Peyer's patch (tissue), 4 donors: ENCODE measurements at places on chromosomes 3 and 15. TPM values are rescaled to one million over a fixed set of nuclear protein-coding genes. Genes with fewer than 3 reads are reported as not detected.

DNA sequence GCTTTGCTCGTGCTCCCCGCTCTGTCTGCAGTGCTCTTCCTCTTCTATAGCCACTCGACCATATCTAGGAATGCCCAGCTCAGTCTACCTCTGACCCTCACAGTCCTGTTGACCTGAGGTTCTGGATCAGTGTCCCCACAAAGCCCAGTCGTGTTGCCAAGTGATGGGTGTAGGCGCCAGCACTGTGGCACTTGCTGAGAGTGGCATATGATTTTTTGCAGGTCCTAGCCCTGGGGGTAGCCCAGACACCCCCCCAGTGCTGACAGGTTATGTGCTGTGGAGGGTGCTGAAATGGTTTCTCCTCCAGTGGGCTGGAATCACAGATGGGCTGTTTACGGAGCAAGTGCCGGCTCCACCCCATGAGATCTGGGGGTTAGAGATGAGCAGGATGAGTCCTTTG lies 32.5 kb downstream of the ACAD9 start:
- H3K27me3 ChIP-seq = no peaks in the 10 kb centered on the region
- H3K27ac ChIP-seq = no peak overlapping the region
- no peaks in the 10 kb centered on the region for H3K36me3 ChIP-seq
- no peak for DNase-seq
- no peaks in the 10 kb centered on the region for H3K4me1 ChIP-seq
- no peak overlapping the region for H3K4me3 ChIP-seq

Gene MTHFS
- 49.9 TPM for total RNA-seq

- no peak overlapping the region for H3K4me3 ChIP-seq
- no peak overlapping the region for H3K27ac ChIP-seq
- no peaks in the 10 kb centered on the region for H3K4me1 ChIP-seq
- H3K36me3 ChIP-seq = no peaks in the 10 kb centered on the region
- H3K27me3 ChIP-seq = no peaks in the 10 kb centered on the region
Measured at GRCh38 chr3:182633186-182633585, 160.1 kb upstream of the ATP11B start.

DNA sequence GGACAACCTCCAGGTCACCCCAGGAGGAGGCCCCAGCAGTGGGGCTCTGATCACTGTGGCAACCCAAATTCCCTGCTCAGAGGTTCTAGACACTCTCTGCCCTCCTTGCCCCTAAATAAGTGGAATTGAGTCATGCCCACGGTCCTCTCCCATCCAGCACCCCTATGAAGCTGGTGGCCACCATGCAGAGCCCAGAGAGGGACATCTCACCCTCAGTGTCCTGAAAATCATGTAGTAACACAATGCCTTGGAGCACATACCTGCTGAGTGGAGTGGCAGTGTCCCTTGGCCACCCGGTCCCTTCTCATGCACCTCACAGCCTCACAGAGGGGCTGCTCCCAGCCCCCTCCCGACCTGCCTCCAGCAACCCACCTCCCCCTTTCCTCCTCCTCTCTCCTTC lies 114.3 kb upstream of the MEF2A start:
- H3K36me3 ChIP-seq = no peaks in the 10 kb centered on the region
- peaks cover 35% of the 10 kb centered on the region for H3K4me1 ChIP-seq
- no peak overlapping the region for H3K27ac ChIP-seq
- no peaks in the 10 kb centered on the region for H3K27me3 ChIP-seq
- no peak for DNase-seq

Gene VPS13C
- total RNA-seq = 65.1 TPM

DNA sequence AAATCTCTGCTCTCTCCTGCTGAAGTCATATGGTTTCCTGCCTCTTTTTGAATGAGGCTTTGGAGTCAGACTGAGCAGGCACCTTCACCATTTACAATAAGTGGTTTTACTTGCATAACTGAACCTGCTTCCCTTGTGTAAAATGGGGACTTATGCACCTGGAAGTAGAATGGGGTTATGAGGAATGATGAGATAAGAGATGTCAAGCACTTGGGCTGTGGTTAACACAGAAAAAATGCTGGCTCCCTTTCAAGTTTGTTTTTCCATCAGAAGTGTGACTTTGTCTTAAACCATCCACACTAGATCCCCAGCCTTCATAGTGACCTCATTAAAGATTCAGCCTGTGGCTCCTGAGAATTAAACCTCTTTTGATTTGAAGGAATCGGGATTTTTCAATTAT lies 5.2 kb downstream of the EXOSC7 start:
- H3K27me3 ChIP-seq = no peaks in the 10 kb centered on the region
- no peak overlapping the region for H3K4me3 ChIP-seq
- H3K27ac ChIP-seq = no peak overlapping the region
- H3K36me3 ChIP-seq = peaks cover 9% of the 10 kb centered on the region

- no peak for DNase-seq
- H3K36me3 ChIP-seq = no peaks in the 10 kb centered on the region
- H3K4me3 ChIP-seq = no peak overlapping the region
- H3K27ac ChIP-seq = no peak overlapping the region
Measured at GRCh38 chr3:52615166-52615565, 70.5 kb downstream of the PBRM1 start.

Gene SEMA3B
- 295 TPM for total RNA-seq
